ENCODE measurements at places on chromosomes 2 and 18. TPM values are rescaled to one million over a fixed set of nuclear protein-coding genes. Genes with fewer than 3 reads are reported as not detected.

- no peak for DNase-seq
These were observed 414.9 kb downstream of the CDH2 start for GRCh38 chr18:27762054-27762453.

DNA sequence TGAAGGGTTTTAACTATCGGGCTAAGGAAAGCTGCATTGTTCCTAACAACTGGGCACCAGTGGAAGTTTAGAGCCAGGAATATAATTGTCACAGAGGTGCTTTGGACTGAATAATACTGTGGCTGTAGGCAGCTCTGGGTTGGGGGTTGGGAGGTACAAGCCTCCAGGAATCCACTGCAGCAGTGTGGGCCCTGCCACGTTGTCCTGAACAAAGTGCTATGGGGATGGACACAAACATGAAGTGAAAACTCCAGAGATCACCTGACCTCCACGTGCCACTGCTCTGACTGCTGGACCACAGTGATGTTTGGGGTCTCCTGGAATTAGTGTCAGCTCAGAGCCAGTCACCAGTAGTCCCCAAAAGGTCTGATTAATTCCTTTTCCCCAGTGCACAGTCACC is 110.9 kb downstream of the BCL2 start:
- DNase-seq: no peak

Gene NRP2
- total RNA-seq: not detected

- no peak for DNase-seq
These were observed 315.9 kb upstream of the THUMPD2 start for GRCh38 chr2:40095000-40095399.

GRCh38 chr2:230161184-230161583 is 58.6 kb downstream of the SP110 start:
- no peak for DNase-seq

DNA sequence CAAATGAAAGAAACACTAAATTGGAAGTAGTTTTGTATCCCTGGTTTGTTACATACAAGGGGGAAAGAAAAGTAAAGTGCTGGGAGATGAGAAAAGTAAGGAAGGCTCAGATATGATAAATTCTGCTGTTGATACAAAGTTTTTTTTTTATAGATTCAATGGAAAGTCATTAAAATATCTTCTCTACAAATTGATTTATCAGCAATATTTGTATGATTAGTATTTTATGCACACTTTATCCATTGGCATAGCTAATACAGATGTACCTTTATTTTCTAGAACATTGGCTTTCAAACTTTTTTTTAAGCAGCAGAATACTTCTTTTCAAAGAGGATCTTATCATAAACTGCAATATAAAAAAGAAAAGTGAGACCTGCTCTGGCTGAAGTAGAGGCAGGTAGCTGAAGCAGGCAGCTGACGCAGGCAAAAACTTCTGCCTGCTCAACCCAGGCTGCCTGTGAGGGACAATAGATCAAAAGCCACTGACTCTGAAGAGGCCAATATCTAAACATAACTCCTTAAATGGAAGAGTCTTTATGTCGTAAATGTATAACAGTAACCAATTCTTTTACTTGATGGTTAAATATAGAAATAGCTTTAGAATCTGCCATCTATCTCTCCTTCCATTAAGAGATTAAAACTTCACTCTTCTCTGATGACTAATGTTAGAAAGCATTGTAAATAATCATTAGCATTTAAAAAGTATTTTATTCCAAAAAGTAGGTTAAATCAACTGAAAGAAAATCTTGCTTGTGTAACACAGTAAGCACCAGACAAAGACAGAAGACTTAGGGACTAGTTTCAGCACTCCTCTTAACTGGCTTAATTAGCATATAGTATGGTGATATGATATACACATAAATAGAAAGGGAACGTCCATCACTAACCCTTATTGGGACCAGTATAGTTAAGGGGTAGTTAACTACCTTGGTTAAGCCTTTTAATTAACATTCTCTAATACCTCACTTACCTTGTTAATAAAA is 174.2 kb downstream of the SLC39A10 start:
- no peak for DNase-seq

DNA sequence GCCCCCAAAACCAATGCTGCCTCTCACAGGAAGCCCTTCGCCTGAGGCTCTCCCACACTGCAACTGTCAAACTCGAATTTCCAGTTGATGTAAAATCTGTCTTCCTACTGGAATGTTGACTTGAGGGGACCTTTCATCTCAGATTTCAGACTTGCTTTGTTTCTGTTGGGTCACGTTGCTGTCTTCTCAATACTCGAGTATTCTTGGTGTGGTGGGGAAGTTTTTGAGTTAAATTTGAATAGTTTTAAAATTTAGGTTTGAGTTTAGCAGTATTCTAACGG is 50.8 kb downstream of the AGAP1 start:
- no peak for DNase-seq

DNA sequence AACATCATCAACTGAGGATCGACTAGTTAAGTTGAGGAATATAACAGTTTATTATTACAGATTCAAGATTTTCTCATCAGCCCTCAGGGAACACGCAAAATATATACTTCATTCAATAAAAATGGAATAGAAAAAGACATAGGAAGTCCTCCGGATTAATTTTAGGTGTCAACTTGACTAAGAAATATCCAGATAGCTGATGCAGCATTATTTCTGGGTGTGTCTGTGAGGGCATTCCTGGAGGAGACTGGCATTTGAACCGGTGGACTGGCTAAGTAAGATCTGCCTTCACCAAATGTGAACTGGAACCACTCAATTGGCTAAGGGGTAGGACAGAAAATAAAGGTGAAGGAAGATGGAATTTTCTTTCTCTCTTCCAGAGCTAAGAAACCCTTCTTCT is 845.3 kb downstream of the SOCS6 start:
- DNase-seq: no peak

DNA sequence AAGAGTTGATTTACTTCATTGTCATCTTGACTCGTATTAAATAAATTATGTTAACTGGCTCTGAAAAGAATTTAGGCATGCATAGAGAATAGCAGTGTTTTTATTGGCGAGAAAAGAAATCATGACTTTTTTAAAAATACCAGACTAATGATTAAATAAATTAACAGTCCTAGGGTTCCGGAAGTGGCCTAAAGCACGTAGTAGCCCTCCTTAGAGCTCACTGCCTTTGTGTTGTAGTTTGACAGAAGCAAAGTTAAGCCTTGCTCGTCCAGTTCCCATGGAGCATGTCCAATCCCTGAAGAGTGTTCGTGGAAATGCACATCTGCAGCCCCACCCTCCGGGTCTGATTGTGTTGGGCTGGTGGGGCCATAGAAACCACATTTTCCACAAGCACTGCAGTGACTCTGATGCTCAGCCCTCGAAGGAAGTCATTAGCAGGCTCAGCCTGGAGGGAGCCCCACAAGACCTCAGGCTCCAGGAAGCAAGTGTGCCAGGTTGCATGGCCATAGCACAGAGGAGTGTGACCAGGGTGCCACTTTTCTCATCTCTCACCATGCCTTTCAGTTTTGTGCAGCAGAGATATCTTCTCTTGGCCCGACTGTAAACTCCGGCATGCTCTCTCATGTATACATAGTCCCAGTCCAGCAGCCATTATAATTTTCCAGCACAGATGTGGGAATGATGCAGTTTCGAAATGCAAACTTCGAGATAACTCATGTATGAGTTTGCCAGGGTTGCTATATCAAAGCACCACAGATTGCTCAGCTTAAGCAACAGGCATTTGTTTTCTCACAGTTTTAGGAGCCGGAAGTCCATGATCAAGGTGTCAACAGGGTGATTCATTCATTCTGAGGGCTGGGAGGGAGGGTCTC is 188.6 kb upstream of the SH3BP4 start:
- DNase-seq: no peak

Gene SLC5A7
- not detected for total RNA-seq

DNA sequence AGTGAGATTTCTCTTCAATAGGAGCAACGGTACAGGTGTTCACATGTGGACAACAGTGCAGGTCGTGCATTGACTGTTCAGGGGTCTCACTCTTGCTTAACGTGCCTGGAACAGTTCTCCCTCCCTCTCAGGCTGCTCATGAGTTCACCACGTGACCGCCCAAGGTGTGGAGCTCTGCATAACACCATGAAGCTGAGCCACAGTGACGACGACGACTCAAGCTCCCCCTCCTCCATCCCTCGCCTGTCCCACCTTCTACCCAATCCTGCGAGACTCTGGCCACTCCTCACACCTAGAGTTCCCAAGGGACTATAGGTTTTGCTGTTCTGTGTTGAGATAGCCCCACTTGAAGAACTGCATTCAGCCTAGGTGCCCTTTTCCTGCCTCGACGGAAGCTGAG is 42.8 kb downstream of the STK25 start:
- DNase-seq: no peak

- peak; percentile 99 for DNase-seq
These were observed at the start of gene PRPF40A for GRCh38 chr2:152717228-152718075. PRPF40A (minus strand) TSS chr2:152717461; CDS start chr2:152717439, 22 bp downstream.

GRCh38 chr2:200065477-200065876 is 110.1 kb downstream of the MAIP1 start:
- DNase-seq: no peak

DNA sequence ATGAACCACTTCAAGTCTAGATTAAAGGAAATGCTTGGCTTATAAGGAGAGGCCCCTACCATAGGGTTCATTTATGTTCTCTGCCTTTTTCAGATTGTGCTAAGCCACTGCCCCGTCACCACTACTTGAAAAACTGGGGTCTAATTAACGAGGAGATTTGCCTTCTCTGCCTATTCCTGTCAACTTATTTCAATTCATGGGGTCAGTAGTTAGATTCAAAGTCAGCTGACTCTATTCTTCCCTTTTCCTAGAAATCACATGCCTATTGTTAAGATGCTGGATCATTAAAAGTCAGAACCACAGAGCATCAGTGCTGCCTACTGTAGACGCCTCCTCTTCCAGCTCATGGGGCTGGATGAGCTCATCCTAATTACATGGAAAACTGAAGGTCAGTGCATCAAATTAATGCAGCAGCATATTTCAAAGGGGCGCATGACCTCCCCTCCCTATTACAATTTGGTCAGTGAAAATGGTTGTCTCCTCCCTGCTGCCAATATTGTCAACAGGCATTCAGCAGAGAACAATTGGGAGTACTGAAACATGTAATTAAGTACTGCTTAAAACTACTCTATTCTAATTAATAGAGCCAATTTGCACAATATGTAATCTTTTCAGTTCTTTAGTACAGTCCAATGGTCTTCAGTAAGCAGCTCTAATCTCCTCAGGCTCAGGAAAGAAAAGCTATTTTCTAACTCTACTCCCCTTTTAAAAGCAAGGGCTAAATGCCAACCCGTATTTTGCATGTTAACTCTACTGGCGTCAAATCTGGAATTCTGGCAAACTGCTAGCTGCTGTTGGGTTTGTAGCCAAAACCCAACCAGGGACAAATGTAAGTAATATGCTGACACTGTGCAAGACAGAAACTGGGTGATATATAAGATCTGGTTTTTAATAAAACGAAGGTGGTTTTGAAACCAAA is 117.4 kb upstream of the ITGB6 start:
- no peak for DNase-seq

Gene RFX8
- 0.68 TPM for total RNA-seq

Data from natural killer cell (primary cell).